ENCODE measurements at places on chromosomes 3 and 15.

DNA sequence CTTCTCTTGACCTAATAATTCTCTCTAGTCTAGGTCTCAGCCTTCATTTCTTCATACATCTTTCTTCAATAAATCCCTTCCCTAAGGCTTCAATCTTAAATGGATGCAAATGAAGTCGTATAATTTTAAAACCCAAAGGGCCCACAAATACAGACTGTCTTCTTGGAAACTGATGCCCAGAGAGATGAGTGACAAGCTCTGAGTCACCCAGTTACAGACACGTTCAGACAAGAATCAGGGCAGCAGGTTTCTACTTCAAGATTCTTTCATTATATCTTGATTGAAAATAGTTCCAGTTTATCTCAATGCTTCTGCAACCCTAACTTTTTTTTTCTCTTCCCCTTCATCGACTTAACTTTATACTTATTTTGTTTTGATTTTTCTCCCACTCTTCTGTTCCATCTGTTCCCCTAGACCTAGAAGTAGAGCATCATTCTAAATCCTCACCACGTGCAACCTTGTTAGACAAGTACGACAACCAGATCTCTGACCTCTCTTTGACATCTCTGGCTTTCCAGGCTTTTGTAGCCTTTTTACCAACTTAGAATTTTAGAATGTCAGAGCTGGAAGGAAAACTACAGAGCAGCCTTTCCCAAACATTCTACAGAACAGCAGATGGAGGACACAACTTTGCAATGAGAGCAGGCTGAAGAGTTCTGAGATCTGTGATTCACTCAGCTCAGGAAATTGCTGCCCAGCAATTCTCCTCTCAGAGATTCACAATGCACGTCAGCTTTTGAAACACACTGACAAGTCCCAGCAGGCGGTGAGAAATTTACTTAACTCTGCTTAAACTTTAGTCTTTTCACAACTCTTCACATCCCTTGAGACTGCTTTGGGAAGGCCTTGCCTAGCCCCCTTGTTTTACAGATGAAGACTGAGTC lies 25.3 kb downstream of the NCEH1 start:
- no peak for DNase-seq

GRCh38 chr3:49661281-49661680 lies 12.9 kb upstream of the APEH start:
- DNase-seq, result no peak

DNA sequence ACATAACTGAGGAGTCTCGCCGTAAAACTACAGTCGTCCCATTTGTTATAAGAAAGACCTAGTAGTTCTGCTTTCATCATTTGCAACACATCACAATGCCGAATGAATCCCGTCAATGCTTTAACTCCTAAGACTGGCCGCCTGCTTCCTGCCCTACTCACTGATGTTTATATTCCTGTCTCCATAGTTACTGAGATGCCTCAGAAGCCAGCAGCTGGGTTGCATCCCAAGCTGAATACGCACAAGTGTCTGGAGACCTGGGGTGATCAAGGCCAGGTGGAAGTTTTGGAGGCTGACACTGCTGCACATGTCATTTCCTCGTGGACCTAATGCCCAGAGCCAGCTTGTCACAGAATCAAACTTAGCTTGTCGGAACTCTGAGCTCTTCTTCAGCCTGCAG lies 95.2 kb upstream of the UBE2E1 start:
- DNase-seq, result no peak

GRCh38 chr15:26095710-26096330 lies 232.7 kb upstream of the ATP10A start:
- DNase-seq, result no peak
